Aorta (tissue), 5 donors: ENCODE measurements at places on chromosomes 2 and 18. TPM values are rescaled to one million over a fixed set of nuclear protein-coding genes. Genes with fewer than 3 reads are reported as not detected.

Gene GALNT5
- 4.5 TPM for total RNA-seq

Gene SPC25
- 0.58 TPM for total RNA-seq

Gene ACTG2
- 416 TPM for total RNA-seq

Gene ANKRD62
- not detected for total RNA-seq

Gene MCM6
- 17.9 TPM for total RNA-seq

Gene KIF5C
- 3.4 TPM for total RNA-seq

Gene ITPRIPL1
- 1.9 TPM for total RNA-seq

Gene KCTD1
- 10.7 TPM for total RNA-seq

DNA sequence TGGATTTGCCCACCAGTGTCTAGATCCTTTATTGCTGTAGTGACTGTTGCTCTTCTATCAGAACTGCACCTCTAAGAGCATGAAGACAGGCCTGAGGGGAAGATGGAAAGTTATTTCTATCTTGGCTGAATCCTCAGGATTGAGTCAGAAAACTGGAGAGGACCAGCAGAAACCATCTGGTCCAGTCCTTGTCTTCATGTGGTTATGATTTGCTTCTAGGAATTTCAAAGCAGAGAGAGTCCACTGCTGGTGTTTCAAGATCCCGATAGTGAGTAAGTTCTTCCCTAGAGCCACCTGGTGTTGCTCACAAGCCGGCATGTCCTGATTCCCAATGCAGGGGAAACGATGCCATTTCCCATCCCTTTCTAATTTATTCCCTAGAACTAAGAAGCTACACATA lies 84.2 kb downstream of the NCKAP5 start:
- DNase-seq: no peak

DNA sequence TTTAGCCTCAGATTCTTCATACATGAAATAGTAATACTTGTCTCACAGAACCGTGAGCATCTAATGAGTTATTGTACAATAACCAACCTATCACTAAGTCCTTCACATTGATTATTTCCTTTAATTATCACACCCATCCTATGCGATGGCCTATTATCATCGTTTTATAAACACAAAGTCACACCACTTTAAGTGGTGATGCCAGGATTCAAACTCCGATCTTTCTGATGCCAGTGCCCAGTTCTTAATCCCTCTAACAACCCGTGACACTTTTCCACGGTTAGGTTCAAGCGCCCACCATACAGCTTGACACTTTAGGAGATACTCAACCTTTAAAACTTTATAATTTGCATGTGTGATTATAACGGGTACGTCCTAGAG lies 523 bp upstream of the ALMS1 start:
- no peak for DNase-seq

- DNase-seq: no peak
Observed at GRCh38 chr2:203673933-203674332, 32.5 kb upstream of the CD28 start.

GRCh38 chr2:222653280-222653679 lies 2.6 kb downstream of the FARSB start:
- DNase-seq: no peak

DNA sequence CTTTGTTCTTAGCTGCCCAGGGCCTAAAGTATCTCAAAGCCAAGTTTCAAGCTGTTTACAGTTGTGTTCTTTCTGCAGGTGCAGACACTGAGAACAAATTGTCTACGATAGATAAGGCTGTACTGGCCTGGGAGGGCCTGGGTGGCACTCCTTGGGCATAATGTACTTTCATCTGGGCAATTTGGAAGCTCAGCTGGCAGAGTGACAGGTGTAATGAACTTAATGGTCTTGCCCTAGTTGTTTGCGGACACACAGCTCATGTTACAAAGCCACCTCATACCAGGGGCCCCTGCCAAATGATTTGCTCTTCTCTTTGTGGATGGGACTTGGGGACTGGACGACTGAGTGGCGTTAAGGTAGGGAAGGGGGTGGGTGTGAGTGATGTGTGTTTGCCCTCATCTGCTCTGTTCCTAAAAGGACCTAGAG lies 4.3 kb downstream of the LDLRAD4 start:
- DNase-seq: no peak

DNA sequence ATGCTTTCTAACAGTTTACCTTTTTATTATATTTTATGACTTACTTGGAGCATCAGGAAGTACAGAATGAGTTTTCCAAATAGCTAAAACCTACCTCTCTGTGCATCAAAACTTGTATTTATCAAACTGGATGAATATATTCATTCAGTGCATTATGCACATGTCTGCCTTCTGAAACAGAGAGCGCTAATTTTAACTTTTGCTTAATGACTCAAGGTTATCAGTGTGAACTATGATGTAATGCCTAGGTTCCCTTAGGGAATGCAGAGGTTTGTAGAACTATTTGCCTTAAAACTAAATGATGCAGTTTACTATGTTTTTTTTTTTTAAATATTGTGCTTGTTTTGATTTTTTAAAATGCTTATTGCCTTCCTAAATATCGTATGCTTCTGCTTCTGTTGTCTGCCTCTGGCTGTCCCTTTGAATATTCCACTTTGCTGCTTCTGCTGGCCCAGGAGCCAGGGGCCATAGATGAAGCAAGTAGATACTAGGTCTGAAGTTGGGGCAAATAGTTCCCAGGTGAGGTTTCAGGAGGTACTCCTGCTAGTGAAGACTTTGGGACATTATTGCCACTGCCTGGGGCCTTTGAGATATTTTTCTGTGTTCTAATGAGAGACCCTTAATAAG lies 16.5 kb downstream of the TMEM178A start:
- DNase-seq: no peak

- peak; percentile 74 for DNase-seq
Observed at GRCh38 chr2:27954771-27955383, 64.3 kb downstream of the BABAM2 start.

DNA sequence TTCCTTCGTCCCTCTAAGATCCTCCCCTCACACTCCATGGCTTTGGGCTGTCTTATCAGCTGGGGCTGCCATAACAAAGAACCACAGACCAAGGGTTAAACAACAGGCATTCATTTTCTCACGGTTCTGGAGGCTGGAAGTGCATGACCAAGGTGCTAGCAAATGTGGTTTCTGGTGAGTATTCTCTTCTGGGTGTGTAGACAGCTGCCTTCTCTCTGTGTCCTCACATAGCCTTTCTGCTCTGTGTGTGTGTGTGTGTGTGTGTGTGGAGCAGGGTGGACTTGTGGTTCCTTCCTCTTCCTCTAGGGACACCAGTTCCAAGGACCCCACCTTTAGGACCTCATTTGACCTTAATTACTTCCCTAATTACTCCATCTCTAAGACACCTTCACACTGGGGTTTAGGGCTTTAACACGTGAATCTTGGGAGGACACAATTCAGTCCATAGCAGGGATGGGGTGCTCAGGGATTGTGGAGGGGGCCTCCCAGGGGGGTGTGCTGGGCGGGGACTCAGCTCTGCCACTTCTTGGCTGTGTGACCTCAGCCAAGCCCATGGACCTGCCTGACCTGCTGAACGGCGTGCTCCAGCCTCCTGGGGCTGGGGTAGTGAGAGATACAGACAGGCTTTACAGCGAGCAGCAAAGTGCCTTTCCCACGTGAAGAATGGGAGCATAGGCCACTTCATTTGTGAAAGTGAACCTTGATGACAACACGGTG lies 38.0 kb downstream of the ACKR3 start:
- DNase-seq: no peak

DNA sequence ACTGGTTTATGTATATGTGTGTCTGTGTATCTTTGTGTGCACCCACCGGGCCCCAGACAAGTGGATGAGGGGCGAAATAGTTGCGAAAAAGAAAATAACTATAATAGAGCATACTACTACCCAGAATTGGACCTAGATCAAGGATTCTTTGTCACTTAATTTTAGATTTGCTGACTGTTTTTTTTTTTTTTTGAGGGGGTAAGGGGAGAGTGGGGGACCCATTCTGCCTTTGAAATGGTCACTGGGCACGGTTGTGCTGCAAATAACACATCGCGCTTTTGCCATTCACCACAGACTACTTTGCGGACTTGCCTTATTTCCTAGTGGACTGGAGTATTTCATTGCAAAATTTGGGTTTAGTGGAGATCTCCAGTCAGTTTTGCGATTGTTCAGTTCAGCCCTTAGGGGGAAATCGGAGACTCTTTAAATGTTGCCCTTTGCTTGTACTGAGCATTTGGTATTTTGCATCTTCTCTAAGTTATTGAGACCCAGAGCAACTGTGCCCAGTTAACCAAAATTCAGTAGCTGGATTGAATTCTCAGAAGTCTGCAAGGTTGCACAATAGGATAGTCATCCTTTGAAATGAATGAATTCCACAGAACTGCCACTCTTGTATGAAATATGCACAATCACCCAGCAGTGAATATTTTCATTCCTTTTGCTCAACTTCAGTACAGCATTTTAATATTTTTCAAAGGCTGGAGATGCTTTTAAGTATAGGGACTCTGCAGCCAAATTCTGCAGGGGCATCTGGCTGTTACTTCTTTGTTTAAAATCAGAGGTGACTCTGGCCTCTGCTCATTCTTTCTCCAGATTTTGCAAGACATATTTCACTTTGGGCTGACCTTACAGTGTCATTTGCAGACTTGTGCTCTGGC lies 2.9 kb downstream of the TRIB2 start:
- no peak for DNase-seq

DNA sequence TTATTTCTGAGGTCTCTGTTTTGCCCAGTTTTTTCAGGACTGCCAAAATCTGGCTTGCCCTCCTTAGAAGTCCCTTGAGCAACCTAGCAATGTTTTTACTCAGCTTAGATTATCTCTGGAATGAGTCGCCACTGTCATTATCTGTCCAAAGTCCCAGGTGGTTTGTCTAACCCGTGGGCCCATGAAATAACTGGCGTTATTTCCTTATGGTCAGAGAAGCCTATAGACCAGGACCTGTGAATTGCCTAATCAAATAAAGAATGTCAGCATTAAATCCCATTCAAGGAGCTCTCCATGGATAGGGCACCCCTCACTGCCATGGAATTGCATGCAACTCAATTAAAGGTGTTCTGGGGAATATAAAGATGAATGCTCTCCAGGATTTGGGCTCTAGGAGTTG lies 373.9 kb downstream of the SETBP1 start:
- DNase-seq: no peak

DNA sequence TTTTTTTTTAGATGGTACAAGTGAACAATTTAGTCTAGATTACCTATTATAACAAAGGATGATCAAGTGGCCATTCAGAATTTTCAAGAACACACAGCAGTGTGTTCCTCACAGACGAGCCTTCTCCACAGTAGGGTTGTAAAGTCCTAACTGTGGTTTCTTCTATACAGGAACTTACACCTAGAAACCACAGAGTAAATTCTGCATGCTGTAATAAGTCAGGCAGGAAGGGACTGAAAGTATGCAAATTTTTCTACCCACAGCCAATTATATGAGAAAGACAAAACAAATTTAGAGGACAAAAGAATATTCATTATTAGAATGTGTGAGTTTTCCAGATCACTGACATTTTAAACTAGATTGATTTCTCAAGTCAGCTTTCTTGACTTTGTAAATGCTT lies 99.5 kb downstream of the RBMS1 start:
- DNase-seq: no peak

GRCh38 chr2:20223407-20224163 lies 1.3 kb downstream of the SDC1 start:
- DNase-seq: peak; percentile 84

GRCh38 chr2:210655229-210655975 lies 99.0 kb downstream of the CPS1 start:
- DNase-seq: no peak

DNA sequence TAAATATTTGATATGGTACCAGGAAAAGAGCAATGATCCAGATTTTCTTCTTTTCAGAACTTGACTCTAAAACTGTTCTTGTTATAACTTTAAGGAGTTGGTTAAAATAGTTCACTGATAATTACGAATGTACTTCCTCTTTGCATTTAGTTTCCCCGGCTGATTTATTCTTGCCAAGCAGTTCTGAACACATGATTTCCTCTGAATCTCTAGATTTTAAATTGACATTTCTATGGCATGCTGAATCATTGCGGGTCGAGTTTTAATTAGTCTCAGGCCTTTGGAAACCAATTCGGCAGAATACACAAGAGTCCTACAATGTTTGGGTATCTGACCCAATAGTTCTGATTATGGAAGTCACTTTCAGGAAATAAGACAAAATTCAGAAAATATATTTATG lies 37.3 kb upstream of the DNAH7 start:
- no peak for DNase-seq

- DNase-seq: no peak
Observed at GRCh38 chr2:61535449-61535848, 2.7 kb downstream of the XPO1 start.

DNA sequence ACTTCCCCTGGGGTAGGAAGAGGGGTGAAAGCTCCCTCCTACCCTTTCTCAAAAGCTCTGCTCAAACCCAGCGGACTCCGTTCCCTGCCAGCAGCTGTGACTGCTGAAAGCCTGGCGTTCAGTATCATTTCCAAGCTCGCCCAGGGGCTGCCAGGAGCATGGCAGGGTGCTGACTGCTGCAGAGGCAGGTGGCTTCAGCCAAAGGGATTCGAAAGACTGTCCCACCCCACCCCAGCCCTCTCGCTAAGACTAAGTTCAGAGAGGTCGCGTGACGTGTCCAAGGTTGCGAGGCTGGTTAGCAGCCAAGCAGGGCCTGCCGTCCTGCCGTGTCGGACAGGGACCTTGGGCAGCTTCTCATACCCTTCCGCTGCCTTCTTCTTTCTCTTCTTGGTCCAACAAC lies 72.3 kb upstream of the RAB12 start:
- no peak for DNase-seq

DNA sequence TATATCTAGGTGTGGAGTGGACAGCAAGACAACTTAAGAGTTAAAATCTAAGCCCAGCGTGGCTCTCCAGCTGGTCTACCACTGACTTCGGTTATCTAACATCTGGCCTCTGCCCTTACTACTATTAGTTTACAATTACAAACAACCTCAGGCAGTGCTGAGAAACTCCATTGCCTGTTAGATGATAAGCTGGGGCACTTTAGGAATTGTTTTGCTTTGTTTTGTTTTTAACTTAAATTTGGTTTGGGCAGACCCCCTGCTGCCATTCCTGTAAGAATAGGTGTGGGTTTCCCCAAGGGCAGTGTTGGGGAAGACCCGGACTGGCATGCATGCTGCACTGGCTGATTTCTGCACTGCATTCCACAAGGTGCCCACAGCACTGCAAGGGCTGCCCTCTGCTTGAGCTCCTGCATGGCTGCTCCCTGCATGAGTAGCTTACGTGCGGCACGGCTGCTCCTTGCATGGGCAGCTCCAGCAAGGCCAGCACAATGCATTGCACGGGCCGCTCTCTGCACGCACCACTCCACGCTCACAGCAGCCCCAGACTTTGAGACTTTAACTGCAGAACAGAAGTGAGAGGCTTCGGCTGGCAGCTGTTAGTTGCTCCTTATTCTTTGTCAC lies 74.2 kb upstream of the SERTAD2 start:
- DNase-seq: no peak
